ENCODE measurements at places on chromosomes 1 and 21. TPM values are rescaled to one million over a fixed set of nuclear protein-coding genes. Genes with fewer than 3 reads are reported as not detected.

DNA sequence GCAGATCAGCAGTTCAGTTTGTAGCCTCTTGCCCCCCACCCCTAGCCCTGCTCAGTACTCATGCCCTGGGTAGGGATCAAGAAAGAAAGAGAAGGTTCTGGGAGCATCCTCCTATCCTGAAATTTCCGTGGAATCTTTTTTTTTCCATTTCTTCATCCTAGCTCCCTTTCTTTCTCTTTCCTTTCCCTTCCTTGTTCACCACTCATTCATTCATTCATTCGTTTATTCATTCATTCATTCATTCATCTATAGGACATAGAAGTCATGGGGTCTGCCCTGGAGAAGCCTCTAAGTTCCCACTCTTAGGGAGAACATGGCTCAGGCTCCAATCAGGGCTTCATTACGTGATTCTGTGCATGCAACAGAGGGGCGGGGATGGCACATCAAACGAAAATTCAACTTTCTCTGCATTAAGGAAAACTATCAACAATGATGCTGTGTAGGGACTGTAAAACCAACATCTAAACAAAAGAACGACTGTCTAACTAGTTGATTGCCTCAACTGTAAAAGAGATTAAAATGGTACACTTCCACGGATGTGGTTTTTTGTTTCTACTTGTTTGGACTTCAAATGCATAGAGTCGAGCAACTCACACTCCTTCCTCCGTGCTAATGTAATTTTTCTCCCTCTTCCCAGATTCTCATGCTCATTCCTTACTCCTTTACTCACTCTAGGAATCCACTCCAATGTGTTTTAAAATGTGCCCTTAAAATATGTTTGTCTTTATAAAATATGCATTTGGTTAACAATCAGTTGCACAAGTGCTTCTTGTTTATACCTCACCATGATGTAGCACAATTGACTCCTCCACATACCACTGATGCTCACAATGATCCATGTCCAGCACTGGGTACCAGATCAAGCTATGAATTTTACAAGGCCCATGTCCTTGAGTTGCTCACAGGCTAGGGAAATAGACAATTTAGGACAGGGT is 101.2 kb upstream of the SLC2A1 start:
- H3K36me3 ChIP-seq = no peaks in the 10 kb centered on the region
- no peaks in the 10 kb centered on the region for H3K27me3 ChIP-seq
- H3K4me1 ChIP-seq = peaks cover 9% of the 10 kb centered on the region
- no peak overlapping the region for H3K27ac ChIP-seq
- DNase-seq = no peak

GRCh38 chr1:162055062-162055461 is 14.4 kb upstream of the NOS1AP start:
- no peak for DNase-seq
- no peaks in the 10 kb centered on the region for H3K27me3 ChIP-seq
- H3K27ac ChIP-seq = no peak overlapping the region
- H3K4me3 ChIP-seq = no peak overlapping the region
- H3K36me3 ChIP-seq = no peaks in the 10 kb centered on the region
- H3K4me1 ChIP-seq = peaks cover 6% of the 10 kb centered on the region

GRCh38 chr1:24775348-24775747 is 30.1 kb downstream of the CLIC4 start:
- H3K36me3 ChIP-seq = peaks cover 4% of the 10 kb centered on the region
- no peak for DNase-seq

- no peaks in the 10 kb centered on the region for H3K27me3 ChIP-seq
- H3K27ac ChIP-seq = peak overlapping the region; percentile 49
- H3K4me3 ChIP-seq = peak overlapping the region; percentile 87
- peaks cover 38% of the 10 kb centered on the region for H3K4me1 ChIP-seq
- peaks cover 17% of the 10 kb centered on the region for H3K36me3 ChIP-seq
- DNase-seq = no peak
Measured at GRCh38 chr1:23868557-23869016, 497 bp upstream of the FUCA1 start.

GRCh38 chr1:219128957-219129356 is 44.7 kb upstream of the LYPLAL1 start:
- no peak for DNase-seq
- no peak overlapping the region for H3K27ac ChIP-seq
- no peaks in the 10 kb centered on the region for H3K4me1 ChIP-seq
- no peaks in the 10 kb centered on the region for H3K36me3 ChIP-seq
- H3K27me3 ChIP-seq = no peaks in the 10 kb centered on the region
- H3K4me3 ChIP-seq = no peak overlapping the region

The TMEM82 gene
- total RNA-seq = 4.9 TPM

The ATF6 gene
- total RNA-seq = 21.4 TPM

All from stomach (tissue), 19 donors.